ENCODE measurements at places on chromosomes 2 and 18. TPM values are rescaled to one million over a fixed set of nuclear protein-coding genes. Genes with fewer than 3 reads are reported as not detected.

TUBA4A gene
- 18.7 TPM for total RNA-seq

PLB1 gene
- total RNA-seq = 3.2 TPM

MZT2B gene
- total RNA-seq = 152 TPM

DNA sequence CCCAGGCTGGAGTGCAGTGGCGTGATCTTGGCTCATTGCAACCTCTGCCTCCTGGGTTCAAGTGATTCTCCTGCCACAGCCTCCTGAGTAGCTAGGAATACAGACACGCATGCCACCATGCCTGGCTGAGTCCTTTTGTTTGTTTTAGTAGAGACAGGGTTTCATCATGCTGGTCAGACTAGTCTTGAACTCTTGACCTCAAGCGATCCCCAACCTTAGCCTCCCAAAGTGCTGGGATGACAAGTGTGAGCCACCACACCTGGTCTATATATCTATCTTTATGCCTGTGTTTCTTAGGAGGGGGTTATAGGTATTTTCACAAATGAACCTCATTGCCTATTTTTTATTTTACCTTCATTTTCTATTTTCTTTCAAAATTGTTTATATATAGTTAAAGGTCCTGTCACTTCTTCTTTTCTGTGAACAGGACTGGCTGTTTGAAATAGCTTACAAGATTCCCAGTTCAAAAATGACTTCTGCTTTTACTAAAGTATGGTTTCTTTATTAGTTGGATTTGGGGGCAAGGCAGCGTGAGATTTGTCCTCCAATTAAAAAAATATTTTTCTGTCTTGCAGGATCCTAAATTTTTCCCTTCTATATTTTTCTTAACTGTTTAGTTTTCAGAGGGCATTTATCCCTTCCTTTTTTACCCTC lies 16.4 kb upstream of the MARCHF7 start:
- DNase-seq = no peak

- no peak for DNase-seq
Measured at GRCh38 chr2:11571170-11571569, 37.3 kb downstream of the GREB1 start.

GRCh38 chr2:188725746-188726360 lies 248.3 kb upstream of the COL3A1 start:
- no peak for DNase-seq

DNA sequence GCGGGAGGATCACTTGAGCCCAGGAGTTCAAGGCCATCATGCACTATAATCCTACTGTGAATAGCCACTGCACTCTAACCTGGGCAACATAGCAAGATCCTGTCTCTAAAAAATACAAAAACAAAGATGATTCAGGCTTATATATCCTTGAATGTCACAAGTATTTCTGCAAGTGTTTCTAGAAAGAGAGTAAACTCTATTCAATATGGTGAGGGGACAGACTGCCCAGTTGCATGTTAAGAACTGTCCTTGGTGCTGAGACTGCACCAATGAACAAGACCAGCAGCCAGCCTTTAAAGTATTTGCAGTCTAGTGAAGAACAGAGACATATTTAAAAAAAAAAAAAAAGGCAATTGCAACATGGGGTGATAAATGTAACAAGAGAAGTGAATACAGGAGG lies 16.4 kb downstream of the MAP3K19 start:
- peak; percentile 29 for DNase-seq

- no peak for DNase-seq
Measured at GRCh38 chr2:215418064-215418963, 17.6 kb downstream of the FN1 start.

- DNase-seq = no peak
Measured at GRCh38 chr2:120831891-120832290, 96.2 kb downstream of the GLI2 start.

- DNase-seq = no peak
Measured at GRCh38 chr18:72100465-72101004, 443.6 kb downstream of the CBLN2 start.

DNA sequence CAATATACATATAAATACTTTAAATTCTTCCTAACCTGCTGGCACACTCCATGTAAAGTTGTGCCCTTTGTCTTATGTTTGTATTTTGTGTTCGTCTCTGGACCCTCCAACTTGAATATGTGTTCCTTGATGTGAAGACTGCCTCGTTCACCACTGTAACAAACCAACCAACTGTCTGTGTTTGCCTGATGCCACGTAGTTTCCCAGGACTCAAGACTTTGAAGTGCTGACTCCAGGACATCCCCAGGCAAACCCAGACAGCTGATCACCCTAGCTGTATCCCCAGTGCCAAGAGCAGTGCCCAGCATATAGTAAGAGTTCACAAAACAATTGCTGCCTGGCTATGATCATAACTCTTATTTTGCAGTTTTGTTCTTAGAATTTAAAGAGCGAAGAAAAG lies 15.5 kb upstream of the CD226 start:
- no peak for DNase-seq
